CD4-positive, alpha-beta memory T cell (primary cell): ENCODE measurements at places on chromosomes 3 and 15.

GRCh38 chr3:46890132-46890531 lies 12.6 kb downstream of the PTH1R start:
- DNase-seq, result no peak

DNA sequence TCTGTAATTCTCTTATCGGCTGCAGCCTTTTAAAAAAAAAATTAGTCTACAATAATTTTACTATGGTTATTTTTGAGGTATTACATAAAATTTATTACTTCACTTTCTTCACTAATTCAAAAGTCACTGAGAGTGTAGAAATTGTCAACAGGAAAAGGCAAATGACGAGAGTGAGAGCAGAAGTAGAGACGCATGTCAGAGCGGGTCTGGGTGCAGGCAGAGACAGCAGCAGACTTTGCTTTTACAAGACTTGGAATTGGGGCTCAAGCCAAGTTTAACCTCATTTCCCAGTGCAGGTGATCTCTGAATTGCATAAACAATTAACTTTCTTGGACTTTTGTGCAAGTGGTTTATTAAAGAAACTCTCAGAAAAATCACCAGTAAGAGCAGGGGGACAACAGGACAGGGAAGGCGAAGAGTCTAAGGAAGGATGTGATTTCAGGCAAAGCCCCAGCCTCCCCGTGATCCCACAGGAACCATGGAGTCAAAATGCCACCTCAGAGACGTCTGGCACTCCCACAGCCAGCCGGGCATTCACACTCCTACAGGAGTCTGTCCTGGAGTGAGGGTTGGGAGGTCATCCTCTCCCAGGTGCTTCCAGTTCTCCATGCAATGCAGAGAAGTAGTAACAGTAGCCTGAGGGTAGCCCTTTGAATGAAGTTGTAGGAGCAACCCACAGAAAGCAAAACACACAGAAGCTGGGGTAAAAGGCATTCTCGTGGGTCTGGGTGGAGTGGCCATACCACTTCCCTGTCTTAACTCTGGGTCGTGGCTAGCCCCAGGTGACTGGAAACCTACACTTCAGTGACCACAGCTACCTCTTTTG lies 274.0 kb upstream of the TGFBR2 start:
- no peak for DNase-seq

- no peak for DNase-seq
Observed at GRCh38 chr3:14166877-14167603, 11.4 kb downstream of the XPC start.

GRCh38 chr3:182954553-182955235 lies 25.6 kb downstream of the DCUN1D1 start:
- no peak for DNase-seq

- DNase-seq, result no peak
Observed at GRCh38 chr3:82494977-82495489, 733.6 kb upstream of the GBE1 start.

- DNase-seq, result no peak
Observed at GRCh38 chr15:66842710-66843441, 140.8 kb downstream of the SMAD6 start.

DNA sequence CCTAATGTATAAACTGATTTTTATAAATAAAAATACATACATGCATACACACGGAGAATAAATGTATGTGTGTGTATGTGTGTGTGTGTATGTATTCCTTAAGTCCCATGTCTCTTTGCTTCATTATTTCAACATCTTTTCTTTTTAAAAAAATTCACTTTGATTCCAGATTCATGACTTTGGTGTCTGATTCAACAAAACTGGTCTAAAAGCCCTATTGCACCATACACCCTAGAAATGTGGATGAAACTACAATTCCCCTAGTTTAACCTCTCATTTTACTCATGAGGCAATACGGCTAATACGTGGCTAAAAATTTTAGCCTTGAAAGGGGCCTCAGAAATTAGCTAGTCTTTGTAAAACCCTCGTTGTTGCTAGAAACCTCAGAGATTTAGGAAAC lies 228.1 kb downstream of the ADAMTS9 start:
- DNase-seq, result no peak

DNA sequence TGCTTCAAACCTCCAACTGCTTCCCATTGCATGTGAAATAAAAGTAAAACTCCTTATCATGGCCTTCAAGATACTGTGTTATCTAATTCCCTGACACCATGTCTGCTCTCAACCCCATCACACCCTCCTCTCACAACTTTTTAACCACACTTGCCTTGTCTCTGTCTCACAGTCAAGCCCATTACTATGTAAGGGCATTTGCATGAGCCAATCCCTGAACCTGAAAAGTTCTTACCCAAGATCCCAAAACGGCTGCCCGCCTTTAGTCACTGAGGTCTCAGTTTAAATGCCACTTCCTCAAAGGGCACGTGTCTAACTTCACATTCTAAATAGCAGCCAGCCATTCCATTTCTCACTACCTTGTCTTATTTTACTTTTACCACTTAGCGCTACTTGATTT lies 83.1 kb downstream of the SST start:
- DNase-seq, result no peak

DNA sequence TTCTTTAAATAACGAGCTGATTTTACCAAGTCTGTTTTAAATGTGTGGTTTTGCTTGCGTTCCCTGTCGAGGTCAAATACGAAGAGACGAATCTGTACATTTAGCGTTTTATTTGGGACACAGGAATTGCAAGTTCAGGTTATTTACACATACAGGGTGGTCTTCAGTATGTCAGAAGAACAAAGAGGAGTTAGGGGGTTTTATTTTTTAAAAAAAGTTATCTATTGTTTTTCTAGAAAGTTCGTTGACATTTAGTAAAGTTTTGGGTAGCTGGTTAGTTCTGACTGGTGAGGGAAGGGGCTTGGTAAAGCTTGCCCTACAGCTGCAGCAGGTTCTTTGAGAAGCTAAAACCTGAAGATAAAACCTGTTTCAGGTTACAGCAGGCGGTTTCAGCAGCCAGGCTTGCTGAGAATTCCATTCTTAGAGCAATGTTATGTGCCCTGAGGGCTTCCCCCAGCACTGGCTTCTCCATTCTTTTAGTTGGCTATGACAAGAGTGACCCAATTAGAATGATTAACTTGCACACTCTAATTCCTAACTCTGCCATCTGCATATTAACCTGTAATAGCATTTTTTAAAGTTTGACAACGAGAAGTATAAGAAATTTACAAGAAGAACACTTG lies 815 bp upstream of the ZNF280D start:
- no peak for DNase-seq

GRCh38 chr3:87503900-87504498 lies 227.6 kb upstream of the POU1F1 start:
- DNase-seq, result no peak

GRCh38 chr3:165614337-165614736 lies 222.9 kb downstream of the BCHE start:
- DNase-seq, result no peak

DNA sequence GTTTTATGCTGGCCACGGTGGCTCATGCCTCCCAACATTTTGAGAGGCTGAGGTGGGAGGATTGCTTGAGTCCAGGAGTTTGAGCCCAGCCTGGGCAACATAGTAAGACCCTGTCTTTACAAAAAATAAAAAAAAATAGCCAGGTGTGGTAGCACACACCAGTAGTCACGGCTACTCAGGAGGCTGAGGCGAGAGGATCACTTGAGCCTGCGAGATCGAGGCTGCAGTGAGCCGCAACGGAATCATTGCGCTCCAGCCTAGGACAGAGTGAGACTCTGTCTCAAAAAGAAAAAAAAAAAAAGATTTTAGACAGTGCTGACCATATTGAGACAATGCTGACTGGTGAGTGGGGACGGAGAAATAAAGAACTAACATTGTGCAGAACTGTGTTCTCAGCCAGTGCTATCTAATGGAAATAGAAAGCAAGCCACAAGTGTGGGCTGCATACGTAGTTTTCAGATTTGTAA lies 67.2 kb downstream of the ST6GAL1 start:
- no peak for DNase-seq

GRCh38 chr3:167843886-167844285 lies 108.4 kb downstream of the SERPINI1 start:
- no peak for DNase-seq

DNA sequence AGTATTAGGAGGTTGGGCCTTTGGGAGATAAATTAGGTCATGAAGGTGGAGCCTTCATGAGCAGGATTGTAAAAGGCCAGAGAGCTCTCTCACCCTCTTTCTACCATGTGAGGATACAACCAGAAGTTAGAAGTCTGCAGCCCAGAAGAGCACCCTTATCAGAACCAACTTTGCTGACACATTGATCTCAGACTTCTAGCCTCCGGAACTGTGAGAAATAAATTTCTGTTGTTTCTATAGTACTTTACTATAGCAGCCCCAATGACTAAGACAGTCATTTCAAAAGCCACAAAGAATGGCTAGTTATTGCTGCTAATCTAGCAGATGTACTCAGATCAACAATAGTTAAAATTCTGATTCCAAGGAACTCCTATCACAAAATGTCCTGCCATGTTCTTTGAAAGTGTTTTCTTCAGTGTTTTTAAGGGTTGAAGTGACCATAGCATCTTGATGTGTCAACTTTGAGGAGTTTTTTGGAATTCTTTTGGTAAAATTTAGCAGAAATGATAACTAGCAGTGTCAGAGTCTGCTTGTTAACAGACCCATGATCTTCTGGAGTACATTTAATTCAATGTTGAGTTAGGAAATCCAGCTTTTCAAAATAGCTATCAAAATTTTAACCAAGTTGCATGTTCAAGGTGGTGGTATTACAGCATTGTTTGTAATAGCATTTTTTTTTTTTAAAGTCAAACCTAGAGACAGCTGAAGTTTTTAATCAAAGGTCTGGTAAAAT lies 10.3 kb downstream of the DZIP3 start:
- DNase-seq, result no peak

- no peak for DNase-seq
Observed at GRCh38 chr3:38562467-38562925, 66.4 kb downstream of the EXOG start.

- DNase-seq, result no peak
Observed at GRCh38 chr15:93895976-93896770, 335.2 kb upstream of the MCTP2 start.

- no peak for DNase-seq
Observed at GRCh38 chr15:33358306-33358705, 47.5 kb downstream of the RYR3 start.

GRCh38 chr3:61288446-61288845 lies 37.2 kb upstream of the FHIT start:
- no peak for DNase-seq

DNA sequence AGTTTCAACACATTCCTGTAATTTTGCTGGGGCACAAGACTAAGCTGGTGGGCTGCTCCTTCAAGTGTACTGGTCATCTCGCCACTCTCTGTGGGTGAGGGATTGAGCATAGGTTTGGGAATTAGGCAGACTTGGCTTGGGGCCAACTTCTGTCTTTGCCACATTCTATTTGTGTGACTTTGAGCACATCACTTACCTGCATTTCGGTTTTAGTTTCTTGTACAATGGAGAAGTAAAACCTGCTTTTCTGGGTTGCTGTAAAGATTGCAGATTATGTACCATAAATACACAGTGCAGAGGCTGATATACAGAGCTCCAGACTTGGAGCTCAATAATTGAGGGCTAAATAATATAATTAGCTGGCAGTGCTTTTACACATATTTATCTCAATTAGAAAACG lies 162.1 kb downstream of the C3orf38 start:
- DNase-seq, result no peak

DNA sequence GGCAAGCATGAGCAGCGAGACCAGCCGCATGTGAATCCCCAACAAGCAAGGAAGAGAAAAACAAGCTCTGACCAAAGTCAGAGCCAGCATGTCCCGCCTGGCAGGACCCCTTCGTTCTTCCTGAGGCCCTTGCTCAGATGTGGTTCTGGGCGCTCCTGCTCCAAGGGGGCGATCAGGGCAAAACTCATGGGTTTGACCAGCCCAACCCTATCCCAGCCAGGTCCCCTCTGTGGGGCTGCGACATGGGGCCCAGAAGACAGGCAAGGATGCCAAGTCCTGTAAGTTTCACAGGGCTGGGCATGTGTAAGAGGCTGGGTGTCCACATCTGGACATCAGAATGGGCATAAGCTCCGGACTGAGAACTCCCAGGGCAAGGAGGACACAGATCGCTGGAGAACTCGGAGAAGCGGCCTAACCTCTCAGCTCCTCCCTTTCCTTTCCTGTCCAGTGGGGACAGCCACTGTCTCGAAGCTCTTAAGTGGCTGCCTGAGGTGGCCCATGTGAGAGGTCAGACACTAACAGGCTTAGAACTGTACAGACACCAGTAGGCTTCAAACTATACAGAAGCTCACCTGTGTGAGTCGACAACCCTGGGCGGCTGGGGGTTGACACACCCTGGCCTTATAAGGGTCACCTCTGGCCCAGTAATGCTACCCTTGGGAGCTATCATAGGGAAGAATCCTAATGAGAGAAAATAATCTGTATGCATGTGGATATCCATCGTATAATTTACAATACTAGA lies 48.9 kb downstream of the XXYLT1 start:
- DNase-seq, result no peak

DNA sequence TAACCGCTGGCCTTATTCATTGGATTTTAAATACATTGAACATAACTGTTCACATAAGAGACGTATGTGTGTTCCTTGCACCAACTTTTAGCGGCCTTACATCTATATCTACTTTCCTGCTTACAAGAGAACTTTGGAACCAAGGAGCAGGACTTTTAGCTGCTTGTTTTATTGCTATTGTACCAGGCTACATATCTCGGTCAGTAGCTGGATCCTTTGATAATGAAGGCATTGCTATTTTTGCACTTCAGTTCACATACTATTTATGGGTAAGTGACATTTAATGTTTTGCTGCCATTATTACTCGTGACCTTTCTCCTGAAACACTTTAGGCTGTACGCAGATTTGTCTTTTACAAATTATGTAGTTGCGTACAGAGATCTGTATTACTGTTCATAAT lies 47.1 kb downstream of the STT3B start:
- no peak for DNase-seq

- no peak for DNase-seq
Observed at GRCh38 chr3:24435584-24435983, 59.1 kb downstream of the THRB start.

GRCh38 chr3:170425491-170426239 lies 7.0 kb downstream of the CLDN11 start:
- no peak for DNase-seq

DNA sequence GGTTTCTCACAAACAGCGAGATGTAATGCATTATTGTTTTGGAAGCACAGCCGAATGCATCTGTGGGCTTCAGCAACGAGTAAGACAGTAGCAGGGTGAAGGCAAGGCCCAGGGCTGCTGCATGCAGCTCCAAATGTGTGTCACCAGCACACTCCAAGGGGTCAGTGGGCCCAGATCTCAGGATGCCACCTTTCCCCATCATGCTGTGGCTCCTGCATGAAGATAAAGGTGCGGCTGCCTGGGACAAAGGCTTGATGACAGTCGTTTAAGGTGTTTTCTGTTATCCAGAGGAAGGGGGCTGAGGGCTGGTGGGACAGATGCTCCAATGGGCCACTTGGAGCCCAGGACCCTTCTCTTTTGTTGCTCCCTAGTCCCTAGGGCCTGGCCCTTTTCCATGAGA lies 13.2 kb downstream of the C3orf22 start:
- no peak for DNase-seq

GRCh38 chr15:29472901-29473445 lies 203.4 kb upstream of the NSMCE3 start:
- no peak for DNase-seq

GRCh38 chr15:90037511-90037860 lies 36.4 kb downstream of the ZNF710 start:
- DNase-seq, result no peak
